ENCODE measurements at places on chromosomes 12 and 14.

- no peak for DNase-seq
Measured at GRCh38 chr12:1915082-1915968, 3.1 kb downstream of the CACNA2D4 start.

DNA sequence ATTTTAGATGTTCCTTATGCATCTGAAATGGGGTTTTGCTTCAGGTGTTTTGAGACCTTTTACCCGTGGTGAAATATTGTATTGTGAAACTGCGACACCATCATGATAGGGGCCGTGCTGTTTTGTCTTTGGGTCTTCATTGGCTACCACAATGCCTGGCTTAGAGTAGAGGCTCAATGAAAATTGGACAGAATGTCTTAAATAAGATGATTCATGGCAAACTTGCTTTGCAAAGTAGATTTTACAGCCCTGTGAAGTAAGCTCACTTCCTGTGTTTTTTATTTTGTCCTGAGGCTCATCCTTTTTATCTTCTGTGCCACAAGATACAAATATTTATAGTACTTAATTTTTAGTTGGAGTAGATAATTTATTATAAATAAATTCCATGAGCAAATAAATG lies 111.3 kb upstream of the FRMD6 start:
- no peak for DNase-seq

- DNase-seq: no peak
Measured at GRCh38 chr14:36021591-36022320, 154.8 kb downstream of the PTCSC3 start.

GRCh38 chr14:100538351-100539002 lies 48.7 kb downstream of the BEGAIN start:
- no peak for DNase-seq

DNA sequence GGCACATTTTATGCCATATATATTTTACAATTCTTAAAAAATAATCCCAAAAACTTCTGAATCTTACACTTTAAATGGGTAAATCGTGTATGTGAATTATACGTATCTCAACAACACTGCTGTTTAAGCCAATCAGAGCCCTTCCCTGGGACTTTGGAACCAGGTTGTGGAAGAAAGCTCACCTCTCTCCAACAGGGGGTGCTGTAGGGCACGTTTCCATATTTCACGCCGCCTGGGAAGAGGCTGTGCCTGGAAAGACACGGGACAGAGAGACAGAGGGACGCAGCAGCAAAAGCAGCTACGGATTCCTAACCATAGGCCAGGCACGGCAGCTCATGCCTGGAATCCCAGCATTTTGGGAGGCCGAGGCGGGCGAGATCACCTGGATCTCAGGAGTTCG lies 29.4 kb upstream of the FBRSL1 start:
- DNase-seq: no peak

DNA sequence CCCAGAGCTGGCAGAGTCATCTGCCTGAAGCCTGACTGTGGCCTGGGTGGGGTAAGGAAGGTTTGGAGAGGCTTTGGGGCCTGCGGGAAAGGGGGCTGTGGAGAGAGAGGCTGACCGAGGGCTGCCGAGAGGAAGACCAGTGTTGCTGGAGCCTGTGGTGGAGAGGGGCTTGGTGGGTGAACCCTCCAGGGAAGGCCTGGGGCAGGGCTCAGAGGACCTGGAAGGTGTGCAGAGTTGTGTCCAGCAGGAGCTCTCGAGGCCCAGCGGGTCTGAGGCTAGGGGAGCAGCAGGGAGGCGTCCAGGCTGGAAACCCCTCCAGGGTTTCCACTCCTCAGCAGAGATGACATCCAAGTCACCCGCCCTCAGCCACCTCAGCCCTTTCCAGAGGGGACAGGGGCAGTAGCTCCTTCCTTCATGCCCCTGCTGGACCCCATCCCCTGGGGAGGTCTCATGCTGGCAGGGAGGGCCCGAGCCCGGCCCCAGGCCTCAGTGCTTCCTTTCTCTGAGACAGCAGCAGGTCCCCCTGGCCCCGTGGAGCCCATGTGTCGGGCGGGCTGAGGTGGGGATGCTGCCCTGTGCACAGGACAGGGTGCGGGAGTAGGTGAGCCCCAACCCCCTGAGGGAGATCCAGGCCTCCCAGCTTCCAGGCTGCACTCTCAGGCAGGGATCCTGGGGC lies 8.4 kb downstream of the CEP170B start:
- DNase-seq: no peak

- DNase-seq: no peak
Measured at GRCh38 chr12:20248646-20249045, 119.7 kb upstream of the PDE3A start.

- DNase-seq: no peak
Measured at GRCh38 chr14:99724196-99724891, 40.2 kb downstream of the CYP46A1 start.

DNA sequence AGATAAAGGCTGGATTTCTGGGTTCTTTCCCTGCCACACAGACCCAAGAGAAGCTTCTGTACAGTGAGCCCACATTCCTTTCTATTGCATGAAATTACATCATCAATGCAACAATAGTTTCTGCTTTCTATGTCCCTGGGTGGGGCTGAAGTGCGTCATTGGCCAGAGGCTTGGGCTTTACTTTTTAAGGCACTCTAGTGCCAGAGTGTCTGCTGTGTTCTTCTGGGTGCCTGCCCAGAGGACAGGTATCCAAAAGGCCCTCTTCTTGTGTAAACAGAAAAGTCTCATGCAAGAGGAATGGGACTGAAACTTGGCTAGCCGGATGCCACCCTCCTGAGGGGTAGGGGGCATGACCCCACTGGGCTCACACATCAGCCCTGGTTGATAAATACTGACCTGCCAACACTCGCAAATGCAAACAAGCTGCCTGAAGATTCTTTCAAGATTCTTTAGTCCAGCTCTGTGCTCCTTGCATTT lies 5.9 kb downstream of the KRT86 start:
- no peak for DNase-seq

- no peak for DNase-seq
Measured at GRCh38 chr14:77120771-77121743, 20.5 kb downstream of the ZDHHC22 start.

- DNase-seq: no peak
Measured at GRCh38 chr12:50467439-50467838, 37.3 kb upstream of the DIP2B start.

- DNase-seq: no peak
Measured at GRCh38 chr14:31362746-31363145, 57.6 kb downstream of the HEATR5A start.

- DNase-seq: no peak
Measured at GRCh38 chr14:52219488-52220084, 47.9 kb upstream of the PTGDR start.

DNA sequence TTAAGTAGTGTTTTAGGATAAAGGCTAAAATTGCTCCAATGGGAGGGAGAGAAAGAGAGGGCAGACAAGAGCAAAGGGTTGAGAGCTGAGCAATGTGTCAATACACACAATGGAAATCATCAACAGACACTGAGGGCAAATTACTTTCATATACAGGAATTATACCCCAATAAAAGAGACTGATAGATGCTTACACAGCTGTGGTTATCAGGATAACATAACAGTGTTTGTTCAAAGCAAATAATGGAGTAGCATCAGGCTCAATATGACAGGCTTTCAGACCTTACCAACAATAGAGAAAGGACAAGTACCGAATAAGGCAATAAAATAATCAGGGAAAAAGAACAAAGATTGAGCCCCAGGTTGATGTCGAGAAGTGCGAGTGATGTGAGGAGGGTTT lies 53.4 kb upstream of the DIO2 start:
- no peak for DNase-seq

DNA sequence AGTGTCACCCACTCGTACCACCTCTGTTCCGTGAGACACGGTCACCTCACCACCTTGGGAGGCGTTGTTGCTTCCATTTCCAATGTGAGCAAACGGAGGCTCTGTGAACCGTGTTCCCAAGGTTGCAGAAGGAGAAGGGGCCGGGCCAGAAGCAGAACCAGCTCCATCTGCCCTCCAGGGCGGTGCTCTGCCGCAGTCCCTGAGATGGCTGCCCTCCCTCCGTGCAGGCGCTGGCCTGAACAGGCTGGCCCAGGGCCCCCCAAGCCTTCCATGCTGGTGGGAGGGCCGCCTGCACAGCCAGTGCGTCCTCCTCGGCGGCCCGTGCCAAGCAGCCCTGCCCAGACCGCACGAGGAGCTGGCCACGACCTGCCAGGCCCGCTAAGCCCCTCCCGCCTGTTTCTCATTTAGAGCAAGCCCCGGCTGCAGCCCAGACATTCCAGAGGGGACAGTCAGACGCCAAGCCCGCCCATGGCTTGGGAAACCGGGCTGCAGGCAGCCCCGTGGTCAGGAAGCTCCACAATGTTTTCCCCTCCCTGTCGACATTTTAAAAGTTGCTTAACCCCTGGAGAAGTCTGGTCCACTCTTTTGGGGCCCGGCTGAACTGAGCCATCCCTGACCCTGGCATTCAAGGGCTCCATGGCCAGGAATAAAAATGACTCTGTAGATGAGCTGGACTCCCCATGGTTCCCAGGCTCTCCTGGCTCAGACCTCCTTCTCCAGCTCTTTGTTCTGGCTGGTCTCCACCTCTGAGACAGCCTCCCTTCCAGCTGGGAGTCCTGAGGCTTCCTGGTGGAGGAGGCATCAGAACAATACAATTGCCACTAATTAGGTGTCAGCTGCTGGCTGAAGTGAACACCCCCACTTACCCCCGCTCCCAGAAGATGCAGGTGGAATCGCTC lies 236.0 kb downstream of the BCL11B start:
- no peak for DNase-seq

GRCh38 chr14:35480119-35480769 lies 53.7 kb upstream of the INSM2 start:
- no peak for DNase-seq

- no peak for DNase-seq
Measured at GRCh38 chr14:100400115-100400514, 77.0 kb downstream of the SLC25A47 start.

DNA sequence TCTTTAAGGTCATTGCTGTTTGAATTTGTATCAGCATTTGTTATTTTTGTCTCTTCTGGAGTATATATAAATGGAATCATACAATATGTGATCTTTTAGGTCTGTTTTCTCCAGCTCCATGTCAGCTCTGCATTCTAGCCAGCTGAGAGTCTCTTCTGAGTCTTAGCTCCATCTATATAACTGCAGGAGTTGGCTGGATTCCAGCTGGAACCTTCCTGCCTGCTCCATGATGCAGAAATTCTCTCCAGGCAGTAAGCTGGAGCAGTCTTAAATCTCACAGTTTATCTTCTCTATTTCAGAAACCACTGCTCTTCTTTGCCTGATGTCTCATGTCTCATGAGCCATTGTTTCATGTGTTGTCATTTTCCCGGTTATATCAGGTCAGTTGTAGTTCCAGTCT lies 827.6 kb downstream of the NRXN3 start:
- no peak for DNase-seq

DNA sequence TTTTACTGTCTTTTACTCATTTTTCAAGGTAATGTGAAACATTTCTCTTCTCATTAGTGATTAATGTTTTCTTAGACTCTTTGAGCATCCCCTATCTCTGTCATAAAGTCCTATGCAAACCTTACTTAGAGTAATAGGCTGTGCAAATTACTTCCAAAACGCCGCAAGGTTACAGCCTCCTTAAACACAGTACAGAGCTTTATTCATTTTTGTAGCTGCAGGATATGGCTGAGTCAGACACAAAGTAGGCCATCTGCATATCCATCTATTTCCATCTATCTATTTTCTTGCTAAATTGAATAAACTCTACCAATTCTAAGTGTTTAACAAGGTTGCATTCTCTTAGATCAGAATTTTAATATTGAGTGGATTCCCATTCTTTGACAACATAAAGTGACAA lies 335.6 kb upstream of the SLC16A7 start:
- DNase-seq: no peak

Data from stimulated activated CD8-positive, alpha-beta memory T cell treated with anti-CD3 and anti-CD28 coated beads, Interleukin-4, amount 100 ng/mL, for 24 hours (primary cell).